ENCODE measurements at places on chromosomes 6 and 20.

DNA sequence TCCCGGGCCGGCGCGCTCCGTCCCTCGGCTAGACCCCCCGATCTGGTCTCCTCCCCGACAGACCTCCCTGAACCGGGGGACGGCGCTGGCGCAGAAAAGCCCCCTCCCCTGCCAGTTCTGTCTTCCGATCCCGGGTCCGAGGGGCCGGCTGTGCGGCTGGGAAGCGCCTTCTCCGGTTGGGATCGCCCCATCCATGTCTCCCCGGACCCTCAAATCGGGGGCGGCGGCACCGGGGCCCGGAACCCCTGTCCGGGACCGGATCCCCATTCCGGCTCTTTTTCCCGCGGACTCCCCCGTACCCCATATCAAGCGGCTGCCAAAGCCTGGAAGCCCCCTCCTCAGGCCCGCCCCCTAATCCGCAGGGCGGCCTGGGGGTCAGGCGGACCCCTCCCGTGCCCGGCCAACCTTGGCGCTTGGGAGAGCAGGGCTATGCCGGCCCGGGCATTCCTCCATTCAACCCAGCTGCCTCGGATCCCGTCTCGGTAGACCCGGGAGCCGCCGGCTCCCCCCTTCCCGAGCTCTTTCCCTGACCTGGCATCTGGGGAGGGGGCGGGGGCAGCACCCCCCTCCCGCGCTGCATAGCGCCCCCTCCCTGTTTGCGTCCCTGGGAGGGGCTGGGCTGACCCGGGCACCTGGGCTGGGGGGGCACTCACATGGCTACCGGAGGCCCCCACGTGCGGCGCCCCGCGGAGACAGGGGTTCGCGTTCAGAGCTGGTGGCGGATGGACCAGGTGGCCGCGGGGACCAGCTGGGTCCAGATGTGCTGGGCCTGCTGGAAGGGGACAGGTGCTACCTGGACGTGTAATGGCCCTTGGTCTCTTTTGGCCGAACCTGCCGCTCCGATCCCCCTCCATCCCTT, 643 bp downstream of the DLGAP4 start:
- no peak for DNase-seq

DNA sequence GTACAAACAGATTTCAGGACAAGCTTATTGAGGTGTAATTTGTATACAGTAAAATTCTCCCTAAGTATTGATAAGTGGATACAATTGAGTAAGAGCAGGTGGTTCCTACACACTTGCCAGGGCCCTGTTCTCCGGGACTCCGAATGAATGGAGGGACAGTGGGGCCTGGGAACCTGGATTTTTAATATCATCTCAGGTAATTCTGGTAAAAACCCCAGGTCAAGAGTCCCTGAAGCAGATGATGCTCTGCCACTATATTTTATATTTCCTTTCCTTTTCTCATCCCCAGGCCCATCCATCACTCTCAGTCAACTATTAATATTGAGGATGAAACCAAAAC, 104.9 kb downstream of the FYN start:
- no peak for DNase-seq

GRCh38 chr6:131368198-131368911, 204.7 kb upstream of the ARG1 start:
- no peak for DNase-seq

GRCh38 chr20:58646257-58646656, 4.8 kb upstream of the STX16 start:
- DNase-seq, result no peak

GRCh38 chr6:27694547-27694874, 217.7 kb downstream of the OR2B2 start:
- DNase-seq, result no peak

- DNase-seq, result no peak
Measured at GRCh38 chr6:159817951-159818739, 18.1 kb downstream of the PNLDC1 start.

DNA sequence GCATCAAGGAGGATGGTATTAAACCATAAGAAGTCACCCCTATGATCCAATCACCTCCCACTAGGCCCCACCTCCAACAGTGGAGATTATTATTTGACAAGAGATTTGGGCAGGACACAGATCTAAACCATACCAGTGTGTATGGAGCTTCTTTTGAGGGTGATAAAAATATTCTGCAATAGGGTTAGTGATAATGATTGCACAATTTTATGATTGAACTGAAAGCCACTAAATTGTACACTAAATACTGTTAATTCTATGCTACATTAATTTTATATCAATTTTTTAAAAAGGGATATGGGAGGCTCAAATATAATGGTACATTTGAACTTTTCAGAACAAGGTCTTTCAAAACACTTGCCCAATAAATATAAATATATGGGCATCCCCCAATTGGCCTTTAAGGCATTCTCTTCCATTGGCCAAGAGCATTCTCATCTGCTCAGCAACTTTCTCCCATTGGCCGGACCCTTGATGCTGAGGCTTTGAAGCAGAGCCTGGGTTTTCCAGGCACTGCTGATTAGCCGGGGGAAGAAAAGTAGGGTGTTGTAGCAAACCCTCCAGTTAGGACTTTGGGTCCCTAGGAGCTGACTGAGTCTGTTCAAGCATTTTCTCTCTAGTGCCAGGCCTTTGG, 209.9 kb downstream of the LRFN2 start:
- no peak for DNase-seq

DNA sequence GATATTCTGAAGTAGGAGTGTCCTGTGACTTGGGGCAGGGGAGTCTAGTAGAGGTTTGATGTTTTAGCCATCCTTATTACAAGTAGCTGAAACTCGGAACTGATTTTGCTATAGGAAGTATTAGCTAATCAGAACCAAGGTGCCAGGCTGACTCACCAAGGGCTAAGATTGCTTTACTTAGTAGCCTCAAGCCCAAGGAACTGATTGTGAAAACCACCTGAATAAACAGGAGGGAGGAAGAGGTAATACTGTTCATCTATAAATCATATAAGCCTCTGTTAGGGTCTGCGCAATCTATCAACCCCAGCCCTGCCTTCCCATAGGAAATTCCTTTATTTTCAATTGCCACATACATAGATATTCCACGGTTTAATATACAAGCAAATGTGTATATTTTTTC, 54.4 kb downstream of the GNAS start:
- DNase-seq, result no peak

GRCh38 chr6:54981647-54982046, 135.1 kb downstream of the FAM83B start:
- DNase-seq, result no peak

- no peak for DNase-seq
Measured at GRCh38 chr6:129440691-129441090, 269.3 kb downstream of the ARHGAP18 start.

Data from stimulated activated CD8-positive, alpha-beta memory T cell treated with anti-CD3 and anti-CD28 coated beads, Interleukin-7, amount 100 ng/mL, for 48 hours (primary cell).